ENCODE measurements at places on chromosomes 16 and 17. TPM values are rescaled to one million over a fixed set of nuclear protein-coding genes. Genes with fewer than 3 reads are reported as not detected.

GRCh38 chr17:44071198-44071520 is 624 bp downstream of the G6PC3 start:
- DNase-seq: no peak

DNA sequence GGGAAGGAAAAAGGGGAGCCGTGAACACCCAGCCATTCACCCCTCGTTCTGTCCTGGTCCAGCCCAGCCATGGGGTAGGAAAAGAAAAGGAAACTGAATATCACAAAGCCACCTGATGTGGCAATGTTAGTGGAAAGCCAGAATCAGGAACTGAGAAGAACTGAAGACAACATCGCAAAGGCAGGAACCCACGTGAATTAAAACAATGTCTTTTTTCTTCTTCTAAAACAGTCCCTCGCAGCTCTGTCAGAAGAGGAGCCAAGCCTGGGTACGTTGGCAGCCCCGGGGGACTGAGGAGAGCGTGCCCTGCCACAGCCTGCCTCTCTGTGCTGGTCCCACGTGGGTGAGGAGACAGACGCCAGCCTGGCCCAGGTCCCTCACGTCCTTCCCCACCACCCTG is 55.0 kb downstream of the ZNF423 start:
- no peak for DNase-seq

DNA sequence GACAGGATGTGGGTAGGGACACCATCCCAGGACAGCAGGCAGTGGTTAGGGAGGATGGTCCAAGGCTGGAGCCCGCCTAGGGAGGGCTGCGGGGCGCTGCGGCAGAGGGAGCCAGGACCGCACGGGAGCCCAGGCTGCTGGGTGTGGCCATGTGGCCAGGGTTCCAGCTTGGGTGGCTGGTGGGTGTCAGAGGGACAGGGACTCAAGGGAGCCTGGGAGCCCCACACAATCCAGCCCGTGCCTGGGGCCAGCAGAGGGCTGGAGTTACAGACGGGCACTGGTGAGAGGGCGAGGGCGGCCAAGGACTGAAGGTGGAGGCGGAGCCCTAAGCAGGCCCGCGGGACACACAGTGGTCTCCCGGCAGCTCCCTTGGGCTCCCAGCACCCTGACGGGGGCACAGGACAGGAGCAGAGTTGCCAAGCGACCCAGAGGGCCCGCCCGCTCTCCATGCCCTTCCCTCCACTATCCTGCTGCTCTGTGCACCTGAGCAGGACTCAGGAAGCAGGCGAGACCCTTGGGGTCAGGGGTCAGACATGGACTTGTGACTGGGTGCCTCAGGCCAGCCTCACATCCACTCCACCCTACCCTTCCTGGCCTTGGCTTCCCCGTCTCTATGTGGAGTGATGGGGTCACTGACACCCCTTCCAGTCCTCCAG is 7.1 kb downstream of the MRPL28 start:
- DNase-seq: no peak

- DNase-seq: no peak
Measured at GRCh38 chr17:36089339-36089865, 541 bp downstream of the CCL3 start.

- DNase-seq: peak; percentile 43
Measured at GRCh38 chr17:5545051-5545987, 39.0 kb downstream of the NLRP1 start.

The ZFPM1 gene
- total RNA-seq: 4.8 TPM

The BRIP1 gene
- total RNA-seq: 0.45 TPM

The SYT17 gene
- total RNA-seq: 1.1 TPM

The NQO1 gene
- 270 TPM for total RNA-seq

The UNC119 gene
- 23.0 TPM for total RNA-seq

All from mesenteric fat pad (tissue), 1 donor.